ENCODE measurements at places on chromosomes 5 and 9.

DNA sequence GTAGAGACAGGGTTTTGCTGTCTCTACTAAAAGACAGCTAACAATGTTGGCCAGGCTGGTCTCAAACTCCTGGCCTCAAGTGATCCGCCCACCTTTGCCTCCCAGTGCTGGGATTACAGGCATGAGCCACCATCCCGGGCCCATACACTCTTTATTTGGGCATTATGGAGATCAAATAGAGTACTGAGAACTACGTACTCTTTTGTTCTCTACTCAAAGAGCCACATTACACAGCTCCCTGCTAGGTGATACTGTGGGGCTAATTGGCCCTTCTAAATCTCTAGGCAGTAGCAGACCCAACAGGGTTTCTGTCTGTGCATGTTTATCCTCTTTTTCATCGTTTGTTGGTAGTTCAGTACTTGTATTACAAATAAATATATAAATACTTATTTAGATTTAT lies 16.1 kb downstream of the CKMT2 start:
- DNase-seq = no peak

DNA sequence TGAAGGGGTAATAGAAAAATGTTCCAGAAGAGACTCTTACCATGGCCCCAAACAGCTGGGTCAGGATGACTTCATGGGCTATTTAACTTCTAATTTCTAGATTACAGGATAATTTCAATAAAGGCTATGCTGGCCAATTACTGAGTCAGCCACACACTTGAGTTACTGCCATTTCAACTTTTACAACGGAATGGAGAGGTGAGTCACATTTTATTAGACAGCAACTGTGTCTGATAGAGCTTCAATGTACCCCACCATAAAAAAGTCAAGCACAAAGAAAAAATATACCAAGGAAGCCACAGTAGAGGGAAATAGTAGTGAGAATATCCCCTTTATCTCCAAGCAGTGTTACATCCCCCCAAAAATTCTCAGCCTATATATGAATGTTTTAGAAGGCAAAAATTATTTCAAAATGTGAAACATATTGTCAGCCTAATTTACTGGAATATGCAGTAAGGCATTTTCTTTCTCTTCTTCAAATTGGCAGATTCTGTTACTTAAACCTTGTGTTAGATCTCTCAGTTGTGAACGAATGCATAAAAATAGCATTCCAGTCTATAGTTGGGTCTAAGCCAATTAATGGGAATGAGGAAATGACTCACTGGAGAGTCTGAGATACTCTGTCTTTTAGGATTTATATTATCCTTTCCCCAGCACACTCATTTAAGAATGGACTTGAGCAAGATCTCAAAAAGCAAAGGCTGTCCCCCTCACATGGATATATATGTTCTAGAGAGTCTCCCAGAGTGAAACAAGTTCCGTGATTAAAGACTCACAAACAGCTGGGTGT lies 47.1 kb upstream of the RAI14 start:
- no peak for DNase-seq

DNA sequence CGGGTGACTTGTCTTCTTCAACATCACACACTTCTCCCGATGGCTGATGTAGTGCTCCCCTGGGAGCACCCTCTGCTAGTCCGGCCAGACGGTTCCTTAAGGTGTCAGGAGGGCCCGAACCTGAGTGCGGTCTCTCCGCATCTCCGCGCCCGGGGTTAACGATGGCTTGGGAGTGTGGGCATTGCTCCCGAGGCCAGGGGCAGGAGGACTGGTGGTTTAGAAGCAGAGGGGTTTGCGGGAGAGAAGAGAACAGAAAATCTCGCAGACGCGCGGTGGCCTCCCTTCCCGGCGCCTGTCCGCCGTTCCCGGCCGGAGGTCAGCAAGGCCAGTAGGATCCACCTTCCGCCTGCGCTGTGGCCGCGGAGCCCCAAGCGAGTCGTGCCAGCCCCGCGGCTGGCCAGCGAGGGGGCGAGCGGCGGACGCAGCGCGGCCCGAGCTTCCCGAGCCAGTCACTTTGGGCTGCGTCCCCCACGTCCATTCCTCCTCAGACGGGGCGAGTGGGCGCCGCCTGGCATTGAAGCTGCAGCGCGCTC lies 700 bp downstream of the CDO1 start:
- DNase-seq = peak; percentile 39

DNA sequence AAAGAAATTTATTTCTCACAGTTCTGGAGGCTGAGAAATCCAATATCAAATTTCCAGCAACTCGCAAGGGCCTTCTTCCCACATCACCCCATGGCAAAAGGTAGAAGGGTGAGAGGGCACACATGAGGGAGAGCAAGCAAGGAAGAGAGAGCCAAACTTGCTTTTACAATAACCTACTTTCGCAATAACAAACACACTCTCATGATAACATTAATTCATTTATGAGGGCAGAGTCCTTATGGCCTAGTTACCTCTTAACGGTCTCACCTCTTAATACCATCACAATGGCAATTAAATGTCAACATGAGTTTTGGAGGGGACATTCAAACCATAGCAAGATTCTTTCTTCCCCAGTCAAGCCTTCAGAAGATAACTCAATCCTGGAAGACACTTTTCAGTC lies 11.6 kb upstream of the HRH2 start:
- DNase-seq = no peak

DNA sequence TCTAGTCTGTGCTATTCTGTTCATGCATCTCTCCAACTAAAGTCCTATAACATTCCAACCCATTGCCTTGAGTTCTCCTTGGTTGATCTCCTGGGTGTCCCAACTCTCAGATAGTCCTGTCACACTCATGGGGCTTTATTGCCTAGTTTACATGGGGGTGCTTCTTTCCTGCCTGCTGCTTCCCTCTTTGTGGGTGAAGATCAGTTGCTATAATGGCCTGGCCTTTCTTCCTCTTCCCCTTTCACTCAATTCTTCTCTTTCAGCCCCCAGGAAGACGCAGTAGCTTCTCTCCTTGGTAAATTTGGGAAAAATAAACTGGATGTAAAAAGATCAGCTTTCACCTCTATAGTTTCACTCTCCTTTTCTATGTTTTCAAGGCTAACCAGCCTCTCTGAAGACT lies 66.5 kb downstream of the PTCD2 start:
- DNase-seq = no peak

DNA sequence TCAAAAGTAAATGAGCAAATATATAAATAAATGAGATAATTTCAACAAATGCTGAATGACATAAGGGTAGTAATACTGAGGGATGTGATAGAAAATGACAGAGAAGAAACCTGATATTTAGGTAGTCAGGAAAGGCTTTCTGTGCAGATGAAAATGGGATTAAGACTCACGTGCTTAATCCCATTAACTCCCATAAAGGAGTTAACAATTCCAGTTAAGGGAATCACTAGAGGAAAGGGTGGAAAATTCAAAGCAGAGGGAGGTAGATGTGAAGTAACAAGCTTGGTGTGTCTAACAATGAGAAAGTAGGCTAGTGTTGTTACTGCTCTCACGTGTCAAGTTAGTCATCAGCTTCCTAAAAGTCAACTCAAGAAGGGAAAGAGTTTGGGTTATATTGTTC lies 90.5 kb upstream of the TRIM32 start:
- DNase-seq = no peak

- no peak for DNase-seq
These were observed 16.4 kb upstream of the DOLPP1 start for GRCh38 chr9:129064499-129064908.

DNA sequence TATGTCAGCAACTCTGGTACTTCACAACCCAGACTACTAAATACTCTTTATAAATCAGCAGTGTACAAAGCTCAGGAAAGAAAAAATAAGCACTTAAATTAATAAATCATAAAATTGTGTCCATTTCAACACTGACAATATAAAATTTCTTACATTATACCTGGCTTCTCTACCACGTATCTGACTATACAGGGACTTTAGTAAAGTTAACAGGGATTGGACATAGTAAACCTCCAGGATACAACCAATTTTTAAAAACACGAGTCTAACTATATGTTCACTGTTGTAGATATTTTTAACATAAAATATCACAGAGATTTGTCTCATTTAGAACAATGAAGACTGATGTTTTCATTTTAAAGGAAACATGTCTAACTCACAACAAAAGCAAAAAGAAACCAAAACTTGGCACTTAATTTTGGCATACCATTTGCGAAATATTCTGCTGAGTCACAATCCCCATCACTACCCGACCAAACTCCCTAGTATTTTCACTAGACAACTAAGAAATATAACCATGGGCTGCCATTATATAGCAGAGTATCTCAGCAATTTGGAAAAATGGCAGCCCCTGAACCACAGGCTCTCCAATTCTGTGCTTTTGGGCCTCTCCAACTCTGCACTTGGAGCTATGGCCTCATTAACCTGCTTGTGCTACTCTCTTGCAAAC lies 14.4 kb downstream of the FAM169A start:
- DNase-seq = no peak

DNA sequence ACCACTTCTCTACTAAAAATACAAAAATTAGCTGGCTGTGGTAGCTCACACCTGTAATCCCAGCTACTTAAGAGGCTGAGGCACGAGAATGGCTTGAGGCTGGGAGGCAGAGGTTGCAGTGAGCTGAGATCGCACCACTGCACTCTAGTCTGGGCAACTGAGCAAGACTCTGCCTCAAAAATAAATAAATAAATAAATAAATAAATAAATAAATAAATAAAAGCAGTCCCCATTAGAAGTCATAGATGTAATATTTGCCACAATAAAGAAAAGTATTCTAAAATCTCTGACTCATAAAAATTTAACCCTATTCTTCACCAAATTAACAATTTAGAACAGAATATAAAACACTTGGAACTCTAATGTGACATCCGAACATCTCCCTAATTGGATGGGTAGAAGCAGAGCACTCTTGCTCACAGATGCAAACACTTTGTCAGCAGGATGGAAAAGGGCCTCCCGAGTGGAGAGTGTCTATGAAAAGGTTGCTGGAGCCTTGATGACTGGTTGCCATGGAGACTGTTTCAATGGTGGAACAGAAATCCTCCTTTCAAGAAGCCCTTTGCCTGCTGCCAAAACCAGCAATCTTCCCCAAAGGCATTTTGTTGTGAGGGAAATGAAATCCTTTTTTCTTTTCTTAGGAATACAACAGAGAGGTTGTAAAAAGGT lies 38.9 kb upstream of the TRAF1 start:
- DNase-seq = peak; percentile 34

DNA sequence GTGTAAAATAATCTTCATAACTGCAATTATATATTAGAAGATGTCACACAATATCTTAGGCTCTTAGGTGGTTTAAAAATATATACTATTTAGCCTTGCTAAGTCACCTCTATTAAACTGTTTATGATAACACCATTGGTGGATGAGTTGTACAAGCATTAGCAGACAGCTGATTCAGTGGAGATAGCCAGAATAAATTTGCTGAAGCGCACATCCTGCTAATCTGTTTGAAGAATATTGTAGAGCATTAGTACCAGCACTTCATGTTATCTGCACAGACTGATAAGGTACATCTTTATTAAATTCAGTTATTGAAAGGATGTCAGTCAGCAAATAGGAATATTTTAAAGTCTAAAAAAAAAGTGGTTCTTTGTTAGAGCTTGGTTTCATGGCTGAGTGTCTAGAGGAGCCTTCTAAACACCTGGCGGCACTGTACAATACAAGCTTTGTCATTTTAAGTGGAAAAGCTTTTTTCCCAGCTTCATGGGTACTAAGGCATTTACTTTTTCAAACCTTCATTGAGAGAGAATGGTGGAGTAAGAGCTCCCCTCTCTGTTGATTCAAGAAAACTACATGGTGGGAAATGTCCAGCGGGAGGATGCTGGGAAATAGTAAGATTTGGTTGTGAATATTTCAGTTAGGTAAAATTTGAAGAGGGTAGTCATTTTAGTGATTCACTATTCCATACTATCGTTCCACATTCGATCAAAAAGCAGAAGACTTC lies 275.1 kb downstream of the SLF1 start:
- DNase-seq = no peak

- no peak for DNase-seq
These were observed 8.7 kb downstream of the PHF19 start for GRCh38 chr9:120868339-120868675.

GRCh38 chr5:128328446-128328845 lies 209.6 kb downstream of the FBN2 start:
- no peak for DNase-seq

DNA sequence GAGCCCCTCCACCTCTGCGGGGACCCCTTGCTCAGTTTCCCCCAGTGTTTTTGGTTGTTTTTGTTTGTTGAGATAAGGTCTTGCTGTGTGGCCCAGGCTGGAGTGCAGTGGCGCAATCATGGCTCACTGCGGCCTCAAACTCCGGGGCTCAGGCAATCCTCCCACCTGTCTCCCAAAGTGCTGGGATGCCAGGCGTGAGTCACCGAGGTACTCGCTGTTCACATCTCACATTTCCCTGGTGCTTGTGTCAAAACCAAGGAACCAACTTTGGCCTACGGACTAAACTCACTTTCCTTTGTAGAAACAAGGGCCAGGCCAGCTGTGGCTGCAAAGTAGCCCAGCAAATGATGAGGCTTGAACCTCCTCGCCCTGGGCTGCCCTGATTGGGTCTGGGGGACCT lies 9.7 kb upstream of the AJM1 start:
- no peak for DNase-seq

- no peak for DNase-seq
These were observed 471.1 kb downstream of the DMAC1 start for GRCh38 chr9:7328453-7328852.

- no peak for DNase-seq
These were observed 477.6 kb downstream of the TLE1 start for GRCh38 chr9:81211741-81212140.

DNA sequence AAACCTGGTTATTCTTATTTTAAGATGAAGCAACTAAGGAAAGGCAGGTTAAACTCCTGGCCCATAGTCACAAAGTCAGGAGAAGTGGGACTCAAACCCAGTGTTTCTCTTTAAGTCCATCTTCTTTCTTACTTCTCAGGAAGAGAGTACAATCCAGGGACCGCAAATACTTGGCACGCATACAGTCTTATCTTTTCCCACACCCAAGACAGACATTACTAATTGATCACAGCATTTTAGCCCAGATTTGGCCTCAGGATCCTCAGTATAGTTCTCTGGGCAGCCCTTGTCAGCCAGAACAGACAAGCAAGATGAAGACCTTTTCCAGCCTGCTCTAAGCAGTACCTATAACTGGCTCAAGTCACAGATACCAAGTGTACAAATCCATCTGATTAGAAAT lies 125.5 kb upstream of the RAI14 start:
- no peak for DNase-seq

- DNase-seq = no peak
These were observed 51.2 kb downstream of the MAPKAP1 start for GRCh38 chr9:125655691-125656410.

GRCh38 chr5:16693879-16694278 lies 77.1 kb upstream of the RETREG1 start:
- no peak for DNase-seq

DNA sequence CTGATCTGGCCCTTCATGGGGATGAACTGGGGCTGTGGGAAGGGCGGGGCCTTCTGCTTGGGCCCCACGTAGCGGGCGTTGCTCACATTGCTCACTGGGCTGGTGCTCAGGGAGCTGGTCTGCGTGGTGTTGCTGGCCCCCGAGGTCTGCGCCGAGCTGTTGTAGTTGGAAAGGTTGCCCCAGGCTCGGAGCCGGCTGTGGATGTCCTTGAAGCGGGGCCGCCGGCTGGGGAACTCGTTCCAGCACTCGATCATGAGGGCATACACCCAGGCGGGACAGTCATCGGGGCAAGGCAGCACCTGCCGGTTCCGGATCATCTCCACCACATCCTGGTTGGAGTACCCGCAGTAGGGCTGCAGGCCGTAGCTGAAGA lies 226.0 kb downstream of the ROR2 start:
- DNase-seq = no peak
